Activated naive CD4-positive, alpha-beta T cell (primary cell): ENCODE measurements at places on chromosomes 1 and 21.

DNA sequence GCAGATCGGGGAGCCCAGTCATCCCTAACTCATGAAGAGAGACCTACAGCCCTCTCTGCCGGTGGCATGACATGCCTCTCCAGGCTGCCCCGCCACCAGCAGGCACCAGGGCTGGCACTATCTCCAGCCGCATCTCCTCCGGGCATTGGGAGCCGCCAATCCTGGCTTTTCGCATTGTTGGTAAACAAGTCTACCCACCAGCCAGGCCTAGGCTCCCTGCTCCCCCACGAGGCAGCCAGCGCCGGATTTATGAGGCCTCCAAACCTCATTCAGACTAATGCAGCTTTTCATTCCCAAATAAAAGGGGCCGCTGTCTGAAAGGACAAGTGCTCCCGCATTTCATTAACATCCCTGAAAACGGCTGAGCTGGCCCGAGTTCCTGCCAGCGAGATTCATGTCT is 3.4 kb upstream of the GRIK3 start:
- DNase-seq: no peak

GRCh38 chr1:87410776-87411480 is 82.2 kb downstream of the LMO4 start:
- no peak for DNase-seq

DNA sequence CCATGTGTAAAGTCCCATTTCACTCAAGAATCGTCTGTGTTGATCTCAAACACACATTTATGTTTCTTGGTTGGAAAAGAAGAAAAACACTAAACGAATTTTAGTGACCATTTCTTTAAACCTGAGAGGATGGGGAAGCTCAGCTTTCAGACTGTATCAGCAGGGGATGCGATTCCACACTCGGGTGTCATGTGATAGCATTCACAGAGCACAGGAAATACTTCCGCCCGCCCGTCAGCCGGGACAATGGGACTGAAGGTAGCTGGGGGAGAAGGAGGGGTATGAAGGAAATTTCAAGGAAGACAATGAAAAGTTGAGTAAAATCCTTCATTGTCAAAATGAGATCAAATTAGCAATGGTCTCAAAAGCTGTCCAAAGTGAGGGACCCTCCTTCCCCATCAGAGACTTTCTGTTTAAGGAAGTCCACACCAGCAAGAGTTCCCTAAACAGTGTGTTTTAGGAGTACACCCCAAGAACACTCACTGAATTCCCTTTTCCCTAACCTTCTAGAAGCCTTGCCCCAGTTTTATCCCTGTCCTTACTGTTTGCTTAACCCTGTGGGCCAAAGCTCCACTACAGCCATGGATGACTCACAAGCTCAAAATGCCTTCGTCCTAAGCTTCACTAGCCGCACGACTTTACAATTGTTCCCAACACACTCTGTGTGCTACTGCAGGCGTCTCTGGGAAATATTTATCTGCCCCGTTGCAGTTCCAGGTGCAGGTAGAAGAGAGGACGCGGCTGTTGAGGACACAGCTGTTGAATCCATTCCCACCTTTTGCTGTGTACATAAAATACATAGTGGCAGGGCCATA is 51.4 kb upstream of the SIM2 start:
- no peak for DNase-seq

DNA sequence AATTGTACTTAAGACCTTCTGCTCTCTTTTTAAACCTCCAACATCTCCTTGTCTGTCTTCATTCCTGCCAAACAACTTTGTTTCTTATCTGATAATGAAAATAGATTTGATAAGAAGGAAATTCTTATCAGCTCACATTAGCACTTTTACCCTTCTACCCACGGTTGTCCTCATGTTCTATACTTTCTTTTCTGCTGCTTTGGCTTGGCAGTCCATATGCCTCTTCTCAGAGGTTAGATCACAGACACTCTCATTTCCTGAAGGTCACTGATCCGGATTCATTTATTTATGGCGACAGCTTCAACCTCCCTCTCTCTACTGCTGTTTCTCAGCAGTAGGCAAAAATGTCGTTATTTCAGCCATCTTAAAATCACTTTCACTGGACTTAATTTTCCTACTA is 2015.8 kb downstream of the NCAM2 start:
- DNase-seq: no peak

- DNase-seq: no peak
These were observed 2.3 kb upstream of the RNF19B start for GRCh38 chr1:32966900-32967299.
